ENCODE measurements at places on chromosomes 4 and X. TPM values are rescaled to one million over a fixed set of nuclear protein-coding genes. Genes with fewer than 3 reads are reported as not detected.

RPL34 gene
- total RNA-seq: 1,411 TPM

ADGRG4 gene
- total RNA-seq: not detected

DNA sequence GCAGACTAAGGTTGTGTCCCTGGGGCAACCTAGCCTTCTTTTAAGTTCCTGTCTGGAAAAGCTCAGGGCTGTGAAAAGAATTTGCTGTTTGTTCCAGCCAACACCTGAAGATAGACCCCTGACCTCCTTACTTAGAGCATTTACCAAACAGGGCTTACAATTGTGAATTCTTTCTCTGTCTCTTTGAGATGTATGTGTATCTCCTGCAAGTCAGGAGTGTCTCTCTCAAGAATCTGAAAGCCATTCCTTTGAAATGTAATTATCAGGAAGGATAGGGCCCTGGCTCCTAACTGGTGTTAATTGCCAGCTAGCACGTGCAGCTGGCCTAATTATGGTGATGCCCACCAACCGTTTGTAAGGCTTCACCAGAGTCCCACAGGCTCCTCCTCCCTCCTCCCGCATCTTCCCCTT lies 18.2 kb downstream of the CCNG2 start:
- no peak for DNase-seq
- H3K36me3 ChIP-seq: peaks cover 8% of the 10 kb centered on the region
- H3K27ac ChIP-seq: no peak overlapping the region
- H3K4me1 ChIP-seq: no peaks in the 10 kb centered on the region
- peaks cover 22% of the 10 kb centered on the region for H3K27me3 ChIP-seq

- no peaks in the 10 kb centered on the region for H3K4me1 ChIP-seq
- H3K27ac ChIP-seq: no peak overlapping the region
- DNase-seq: no peak
- H3K27me3 ChIP-seq: no peaks in the 10 kb centered on the region
These were observed 877.1 kb downstream of the RAPGEF2 start for GRCh38 chr4:159979953-159980352.

- no peak overlapping the region for H3K27ac ChIP-seq
- no peaks in the 10 kb centered on the region for H3K27me3 ChIP-seq
- peaks cover 16% of the 10 kb centered on the region for H3K36me3 ChIP-seq
- H3K4me3 ChIP-seq: no peak overlapping the region
- peaks cover 40% of the 10 kb centered on the region for H3K4me1 ChIP-seq
- DNase-seq: no peak
These were observed 2.4 kb downstream of the HADH start for GRCh38 chr4:107991945-107992630.
